Progenitor cell of endocrine pancreas (in vitro differentiated cells): ENCODE measurements at places on chromosomes 16 and 17.

GRCh38 chr17:45018848-45019711, 32.4 kb downstream of the DCAKD start:
- peak; percentile 47 for DNase-seq

- no peak for DNase-seq
These were observed 37.2 kb downstream of the GRIN2C start for GRCh38 chr17:74822335-74822938.

GRCh38 chr16:57677622-57678369, 9.7 kb downstream of the ADGRG3 start:
- no peak for DNase-seq

DNA sequence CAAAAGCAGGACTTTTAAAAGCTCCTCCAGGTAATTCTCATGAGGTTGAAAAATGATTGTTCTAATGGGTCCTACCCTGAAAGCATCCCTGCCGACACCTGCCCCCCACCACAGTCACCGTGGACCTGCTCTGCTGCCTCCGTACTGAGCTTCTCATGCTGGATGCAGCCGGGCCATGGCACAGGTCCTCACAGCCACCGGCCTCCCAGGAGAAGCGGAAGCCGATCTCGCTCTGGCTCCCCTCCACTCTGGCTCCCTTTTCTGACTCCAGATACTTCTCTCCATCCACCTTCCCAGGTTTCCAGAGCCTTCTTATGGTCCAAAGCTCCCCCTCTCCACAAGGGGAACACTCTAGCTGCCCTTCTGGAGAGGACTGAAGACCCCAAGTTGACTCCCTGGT, 10.2 kb downstream of the RPRML start:
- DNase-seq: no peak

- no peak for DNase-seq
These were observed 100.8 kb upstream of the XYLT1 start for GRCh38 chr16:17571499-17572093.

GRCh38 chr16:11354733-11355574, 9.7 kb downstream of the RMI2 start:
- no peak for DNase-seq

- DNase-seq: no peak
These were observed 214.0 kb downstream of the NTN1 start for GRCh38 chr17:9235346-9235745.

DNA sequence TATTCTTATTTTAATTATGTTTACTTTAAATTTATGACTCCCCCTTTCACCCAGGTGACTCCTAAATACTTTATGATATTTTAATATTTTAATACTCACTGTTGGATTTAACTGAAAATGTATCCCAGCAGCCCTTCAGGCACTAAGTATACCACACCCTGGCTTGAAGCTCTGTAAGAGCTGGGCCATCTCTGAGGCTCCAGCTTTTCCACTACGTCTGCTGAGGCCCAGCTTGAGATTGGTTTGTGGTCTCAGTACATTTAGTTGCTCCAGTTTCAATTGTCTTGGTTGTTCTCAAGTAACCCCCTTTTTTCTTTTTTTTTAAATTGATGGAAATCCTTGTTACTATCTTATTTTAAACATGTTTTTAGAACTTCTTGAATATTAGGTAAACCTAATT, 27.0 kb upstream of the CAPNS2 start:
- no peak for DNase-seq

GRCh38 chr16:19116711-19117449, 3.1 kb downstream of the ITPRIPL2 start:
- no peak for DNase-seq

- no peak for DNase-seq
These were observed 39.9 kb downstream of the IQCK start for GRCh38 chr16:19757762-19758595.

GRCh38 chr17:77320485-77321256, 179.9 kb downstream of the SEC14L1 start:
- DNase-seq: no peak

- no peak for DNase-seq
These were observed 26.6 kb downstream of the CNTNAP4 start for GRCh38 chr16:76303637-76304314.

- DNase-seq: no peak
These were observed 6.5 kb downstream of the NEURL4 start for GRCh38 chr17:7322520-7323194.

DNA sequence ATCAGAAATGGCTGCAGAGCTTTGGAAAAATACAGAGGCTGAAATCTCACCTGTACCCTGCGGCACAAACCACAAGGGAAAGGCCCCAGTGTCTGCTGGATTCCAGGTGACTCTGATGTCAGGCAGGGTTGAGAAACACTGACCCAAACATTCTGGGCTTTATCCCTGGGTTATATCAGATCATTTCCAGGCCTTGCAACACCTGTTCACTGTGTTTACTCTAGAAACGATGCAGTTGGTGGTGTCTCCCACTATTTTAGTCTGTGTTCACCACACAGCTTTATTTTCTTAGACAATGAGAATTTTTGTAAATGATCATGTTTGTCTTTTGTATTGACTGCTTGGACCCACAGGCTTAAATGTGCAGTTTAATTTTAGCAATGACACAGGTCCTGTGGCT, 151.5 kb upstream of the SDK2 start:
- no peak for DNase-seq

DNA sequence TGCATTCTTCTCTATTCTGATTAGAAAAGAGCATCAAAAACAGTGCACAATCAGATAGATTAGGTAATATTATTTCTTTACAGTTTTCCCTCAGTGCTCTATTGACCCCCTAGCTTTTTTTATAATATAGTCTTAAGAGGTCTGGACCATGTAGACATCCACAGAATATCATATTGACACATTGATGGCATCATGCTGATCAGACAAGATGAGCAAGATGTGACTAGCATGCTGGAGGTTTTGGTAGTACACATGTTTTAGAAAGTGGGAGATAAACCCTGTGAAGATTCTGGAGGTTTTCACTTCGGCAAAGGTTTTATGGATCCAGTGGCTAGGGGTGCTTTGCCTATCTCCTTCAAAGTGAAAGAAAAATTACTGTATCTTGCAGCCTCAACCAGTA, 2.8 kb upstream of the ABCA8 start:
- no peak for DNase-seq

- DNase-seq: no peak
These were observed 110.6 kb downstream of the GP2 start for GRCh38 chr16:20216591-20217217.

DNA sequence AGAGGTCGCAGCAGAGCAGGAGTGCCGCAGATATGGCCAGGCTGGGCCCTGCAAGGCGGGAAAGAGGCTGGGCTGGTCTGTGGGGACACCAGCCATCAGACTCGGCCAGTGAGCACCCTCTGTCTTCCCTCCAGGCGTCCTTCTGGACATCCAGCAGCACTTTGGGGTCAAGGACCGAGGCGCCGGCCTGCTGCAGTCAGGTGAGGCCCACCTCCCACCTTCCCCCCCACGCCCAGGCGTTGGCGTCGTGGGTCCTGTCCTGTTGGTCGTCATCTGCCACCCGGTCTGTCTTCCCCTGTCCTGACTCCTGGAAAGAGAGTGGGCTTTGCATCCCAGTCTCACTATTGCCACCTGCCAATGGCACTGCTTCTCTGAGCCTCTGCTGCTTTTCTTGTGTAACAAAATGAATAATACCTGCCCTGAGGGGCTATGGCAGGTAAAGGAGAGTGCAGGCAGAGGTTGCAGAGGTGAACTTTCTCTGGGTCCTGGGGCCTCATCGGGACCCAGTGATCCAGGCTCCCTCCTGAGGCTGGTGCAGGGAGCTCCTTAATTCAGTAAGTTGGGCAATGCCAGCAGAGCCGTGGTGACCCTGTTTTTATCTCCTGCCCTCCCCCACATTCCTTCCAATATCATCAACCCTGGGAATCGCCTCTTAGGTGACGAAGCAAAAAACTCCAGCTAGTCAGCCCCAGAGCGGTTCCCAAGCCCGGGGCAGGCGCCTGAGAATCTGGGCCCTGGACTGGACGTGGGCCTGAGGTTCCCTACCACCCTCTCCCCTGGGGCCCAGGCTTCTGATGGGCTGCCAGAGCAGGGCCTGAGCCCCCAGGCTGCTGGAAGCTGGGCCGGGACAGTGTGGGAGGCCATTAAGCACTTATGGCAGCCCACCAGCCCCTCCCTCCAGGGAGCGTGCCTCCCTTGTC, 14.7 kb downstream of the SPNS2 start:
- DNase-seq: no peak

GRCh38 chr16:19853132-19853741, 31.4 kb downstream of the GPRC5B start:
- no peak for DNase-seq

DNA sequence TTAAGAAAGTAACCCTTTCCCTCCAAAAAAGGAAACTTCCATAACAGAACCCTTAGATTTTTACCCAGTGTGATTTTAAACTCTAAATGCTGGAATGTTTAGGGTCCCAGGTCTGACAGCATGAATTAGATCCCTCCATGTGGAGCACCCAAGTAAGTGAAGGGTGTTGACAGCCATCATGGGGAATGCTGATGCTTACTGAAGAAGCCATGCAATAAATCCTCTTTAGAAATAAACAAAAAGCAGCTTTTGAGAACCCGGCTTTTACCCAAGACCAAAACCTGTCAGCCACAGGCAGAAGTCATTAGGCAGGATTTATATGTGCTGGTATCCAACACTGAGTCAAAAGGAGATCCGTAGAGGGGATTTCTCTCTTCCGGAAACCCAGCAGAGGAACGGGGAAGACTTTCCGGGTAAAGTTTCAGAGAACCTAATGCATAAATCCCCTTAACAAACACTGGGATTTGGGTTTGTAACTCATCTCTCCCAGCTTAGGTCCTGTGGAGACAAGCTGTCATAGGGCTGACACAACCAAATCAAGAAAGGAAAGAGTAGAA, 287.5 kb downstream of the IRX3 start:
- DNase-seq: no peak

GRCh38 chr17:13750816-13751793, 149.4 kb upstream of the HS3ST3A1 start:
- DNase-seq: no peak

DNA sequence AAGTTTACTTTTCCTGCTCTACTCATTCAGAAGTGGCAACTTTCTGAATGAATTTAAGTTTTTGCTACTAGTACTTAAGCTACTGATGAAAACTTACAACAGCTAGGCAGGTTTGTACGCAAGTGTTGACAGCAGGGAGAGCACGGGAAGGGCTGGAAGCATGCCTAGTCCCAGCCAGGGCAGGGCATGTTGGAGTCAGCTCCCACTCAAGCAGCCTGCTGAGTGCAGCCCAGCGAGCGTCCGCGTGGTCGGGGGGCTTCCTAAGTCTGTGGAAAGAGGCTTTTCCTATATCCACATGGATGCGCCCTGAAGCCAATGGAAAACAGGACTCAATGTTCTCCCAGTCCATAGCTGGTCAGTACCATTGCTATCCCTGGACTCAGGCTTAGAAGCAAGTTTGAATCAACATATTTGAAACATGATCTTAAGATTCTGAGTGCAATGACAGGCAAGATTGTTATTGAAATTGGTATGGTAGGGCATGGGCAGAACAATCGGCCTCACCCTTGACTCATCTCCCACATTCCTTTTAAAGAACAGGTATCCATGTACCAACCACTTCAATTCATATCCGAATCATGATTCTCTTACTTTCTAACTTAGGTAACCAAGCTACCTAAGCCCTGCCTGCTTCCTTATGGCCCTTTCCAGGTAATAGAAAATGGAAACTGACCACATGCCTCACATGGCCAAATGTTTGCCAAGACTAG, 22.5 kb downstream of the CYB5D2 start:
- no peak for DNase-seq

- no peak for DNase-seq
These were observed 1.6 kb downstream of the HSD11B2 start for GRCh38 chr16:67432506-67432890.

DNA sequence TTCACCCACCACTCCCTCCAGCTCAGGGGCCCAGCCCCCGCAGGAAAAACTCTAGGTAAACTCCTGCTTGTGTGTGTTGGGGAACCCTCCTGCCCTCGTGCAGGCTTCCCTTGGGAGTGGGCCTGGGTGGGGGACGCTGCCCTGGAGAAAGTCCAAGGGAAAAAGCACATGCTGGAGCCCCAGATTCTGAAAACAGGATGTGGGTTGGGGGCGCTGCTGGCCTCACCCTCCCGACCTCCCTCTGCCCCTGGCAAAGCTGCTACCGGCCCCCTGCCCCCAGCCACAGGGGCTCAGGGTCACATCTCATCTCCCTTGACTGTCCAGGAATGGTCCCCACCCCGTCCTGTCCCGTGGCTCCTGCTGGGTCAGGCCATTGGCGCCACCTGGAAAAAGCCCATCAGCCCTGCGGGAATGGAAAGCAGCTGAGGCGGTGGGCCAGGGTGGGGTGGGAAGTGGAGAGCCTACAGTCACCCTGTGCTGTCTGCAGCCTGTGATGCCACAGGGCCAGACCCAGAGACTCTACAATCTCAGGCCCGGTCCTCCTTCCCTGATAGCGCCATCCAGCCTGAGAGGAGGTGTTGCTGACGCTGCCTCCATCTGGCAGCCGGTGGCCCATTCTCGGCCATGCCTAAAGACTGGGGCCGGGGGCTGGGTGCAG, 2.5 kb upstream of the GJD3 start:
- DNase-seq: no peak

- no peak for DNase-seq
These were observed 280.0 kb downstream of the TMEM114 start for GRCh38 chr16:8310323-8310722.

GRCh38 chr17:77344038-77344437, 203.3 kb downstream of the SEC14L1 start:
- no peak for DNase-seq

DNA sequence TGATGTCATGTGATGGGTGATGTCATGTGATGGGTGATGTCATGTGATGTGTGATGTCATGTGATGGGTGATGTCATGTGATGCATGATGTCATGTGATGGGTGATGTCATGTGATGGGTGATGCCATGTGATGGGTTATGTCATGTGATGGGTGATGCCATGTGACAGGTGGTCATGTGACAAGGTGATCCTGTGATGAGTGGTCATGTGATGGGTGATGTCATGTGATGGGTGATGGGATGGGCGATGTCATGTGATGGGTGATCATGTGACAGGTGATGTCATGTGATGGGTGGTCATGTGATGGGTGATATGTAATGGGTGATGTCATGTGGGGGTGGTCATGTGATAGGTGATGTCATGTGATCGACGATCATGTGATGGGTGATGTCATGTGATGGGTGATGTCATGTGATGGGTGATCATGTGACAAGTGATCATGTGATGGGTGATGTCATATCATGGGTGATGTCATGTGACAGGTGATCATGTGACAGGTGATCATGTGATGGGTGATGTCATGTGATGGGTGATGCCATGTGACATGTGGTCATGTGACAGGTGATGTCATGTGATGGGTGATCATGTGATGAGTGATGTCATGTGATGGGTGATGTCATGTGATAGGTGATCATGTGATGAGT, 17.2 kb downstream of the CD300LB start:
- no peak for DNase-seq

GRCh38 chr16:7443142-7443541, 110.5 kb downstream of the RBFOX1 start:
- no peak for DNase-seq
